ENCODE measurements at places on chromosomes 11 and 22. TPM values are rescaled to one million over a fixed set of nuclear protein-coding genes. Genes with fewer than 3 reads are reported as not detected.
A peak's percentile ranks its signal among the peaks of the same experiment; 100 is the strongest.

GRCh38 chr11:4580124-4580523 is 1.4 kb upstream of the OR52I2 start:
- DNase-seq = no peak

- no peak for DNase-seq
Observed at GRCh38 chr11:123260511-123261211, 65.6 kb upstream of the CLMP start.

DNA sequence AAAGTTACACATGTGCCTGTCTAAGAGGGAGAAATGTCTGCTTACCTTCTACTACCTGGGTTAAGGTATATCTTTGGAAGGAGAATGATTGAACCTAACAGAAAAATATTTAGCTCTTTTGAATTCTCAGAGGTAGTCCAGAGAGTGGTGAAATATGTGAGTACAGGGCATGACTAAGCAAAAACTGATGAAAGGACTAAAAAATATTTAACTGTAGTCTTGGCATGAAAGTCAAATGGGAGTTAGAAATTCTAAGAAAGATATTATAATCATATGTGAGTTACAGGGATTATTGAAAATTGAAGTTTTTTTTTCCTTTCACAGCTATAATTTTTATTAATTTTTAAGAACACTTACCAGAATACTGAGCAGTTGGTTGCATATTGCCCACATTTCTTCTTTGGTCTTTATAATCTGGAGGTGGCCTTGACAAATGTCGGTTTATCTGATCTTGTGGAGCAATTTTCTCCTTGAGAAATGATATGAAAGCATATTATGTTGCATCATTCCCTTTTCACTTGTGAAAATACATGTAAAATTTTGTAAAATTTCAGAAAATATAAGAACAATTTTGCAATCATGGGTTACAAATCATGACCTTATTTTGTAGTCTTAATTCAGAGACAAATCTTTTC is 61.4 kb upstream of the MTMR2 start:
- DNase-seq = no peak

GRCh38 chr11:2940147-2940920 is 11.1 kb upstream of the PHLDA2 start:
- peak; percentile 28 for DNase-seq

GRCh38 chr22:48755059-48755949 is 1072.4 kb downstream of the BRD1 start:
- DNase-seq = no peak

- no peak for DNase-seq
Observed at GRCh38 chr22:29212743-29213142, 7.0 kb downstream of the EMID1 start.

DNA sequence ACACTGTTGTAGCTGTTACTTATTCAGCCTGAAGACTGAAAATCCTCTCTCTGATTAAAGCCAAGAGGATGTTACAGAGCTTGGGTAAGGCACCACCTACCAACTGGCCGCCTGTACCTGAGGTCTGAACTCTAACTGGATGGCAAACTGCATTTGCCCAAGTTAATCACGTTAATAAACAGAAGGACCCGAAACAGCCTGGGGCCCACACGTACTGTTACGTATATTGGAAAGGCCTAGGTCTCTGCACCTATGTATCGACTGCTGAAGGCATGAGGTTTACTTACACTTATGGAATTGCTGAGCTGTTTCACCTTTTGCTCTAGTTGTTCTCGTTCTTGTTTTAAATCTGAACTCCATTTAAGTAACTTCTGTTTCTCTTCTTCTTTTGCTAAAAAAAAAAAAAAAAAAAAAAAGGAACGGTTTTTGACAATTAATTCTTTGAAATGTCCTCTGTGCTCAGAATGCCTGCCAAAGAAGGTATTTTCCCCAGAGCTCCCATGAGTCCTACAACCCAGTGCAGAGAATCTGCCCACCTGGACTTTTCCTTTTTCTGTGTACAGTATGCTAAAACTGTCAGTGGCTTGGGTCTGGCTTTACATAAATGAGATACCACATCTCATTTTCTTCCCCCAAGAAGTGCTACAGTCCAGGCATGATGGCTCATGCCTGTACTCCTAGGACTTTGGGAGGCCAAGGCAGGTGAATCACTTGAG is 13.1 kb downstream of the LARGE2 start:
- no peak for DNase-seq

GRCh38 chr11:65546217-65546958 is 11.8 kb downstream of the LTBP3 start:
- peak; percentile 77 for DNase-seq

DNA sequence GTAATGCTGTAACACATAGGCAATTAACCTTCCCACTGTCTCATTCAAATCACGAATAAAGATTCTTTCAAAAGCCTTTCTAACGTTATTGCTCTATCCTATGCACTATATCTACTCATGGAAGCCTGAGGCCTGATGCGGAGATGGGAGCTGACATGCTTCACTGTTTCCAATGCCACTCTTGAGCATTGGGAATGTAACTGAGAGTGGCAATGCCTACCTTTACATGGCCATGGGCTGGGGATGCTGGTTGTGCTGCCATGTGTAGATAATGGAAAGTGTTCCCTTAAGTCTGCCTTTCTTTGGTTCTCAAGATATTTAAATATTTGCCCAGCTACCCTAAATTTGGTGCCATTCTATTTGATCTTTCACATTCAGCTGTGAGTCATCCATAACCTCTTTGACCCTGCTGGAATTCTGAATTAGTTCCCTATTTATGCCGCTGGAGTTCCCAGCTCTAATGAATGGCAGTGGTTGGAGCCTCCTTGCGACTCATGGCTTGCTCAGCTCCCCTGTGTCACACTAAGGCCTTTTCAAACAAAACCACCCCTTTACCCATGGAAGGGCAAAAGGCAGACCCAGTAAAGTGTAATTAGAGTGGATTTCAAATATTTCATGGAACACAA is 21.4 kb upstream of the DKK3 start:
- no peak for DNase-seq

GRCh38 chr22:31233001-31233400 is 20.9 kb downstream of the LIMK2 start:
- DNase-seq = no peak

- no peak for DNase-seq
Observed at GRCh38 chr11:124943741-124944140, 7.9 kb upstream of the HEPACAM start.

- DNase-seq = no peak
Observed at GRCh38 chr22:40247976-40248375, 70.3 kb downstream of the TNRC6B start.

GRCh38 chr11:5288108-5288905 is 13.4 kb downstream of the OR51B4 start:
- DNase-seq = no peak

GRCh38 chr11:67368621-67369020 is 4.8 kb downstream of the CLCF1 start:
- DNase-seq = no peak

DNA sequence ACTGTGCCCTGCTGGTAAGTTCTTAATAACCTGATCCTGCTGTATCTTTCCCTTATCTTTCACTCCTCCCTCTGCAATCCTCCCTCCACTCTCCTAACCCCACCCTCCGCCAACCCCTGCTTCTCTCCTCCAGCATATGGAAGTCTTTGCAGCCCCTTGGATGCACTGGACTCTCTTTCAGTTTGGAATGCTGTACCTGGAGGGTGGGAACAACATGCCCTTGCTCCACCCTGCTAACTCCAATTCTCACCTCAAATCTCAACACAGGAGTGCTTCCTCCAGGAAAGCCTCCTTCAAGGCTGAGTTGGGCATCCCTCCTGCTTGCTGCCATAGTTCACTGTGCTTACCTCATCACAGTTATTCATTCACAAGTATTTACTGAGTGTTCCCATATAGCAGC is 52.8 kb upstream of the LDLRAD3 start:
- no peak for DNase-seq

GRCh38 chr11:111949519-111950426 is 12.6 kb downstream of the DIXDC1 start:
- DNase-seq = no peak

- no peak for DNase-seq
Observed at GRCh38 chr22:45218976-45219375, 21.7 kb downstream of the KIAA0930 start.

- no peak for DNase-seq
Observed at GRCh38 chr22:28940441-28940840, 57.1 kb downstream of the ZNRF3 start.

GRCh38 chr22:50595189-50595588 is 5.4 kb upstream of the MAPK8IP2 start:
- DNase-seq = no peak

DNA sequence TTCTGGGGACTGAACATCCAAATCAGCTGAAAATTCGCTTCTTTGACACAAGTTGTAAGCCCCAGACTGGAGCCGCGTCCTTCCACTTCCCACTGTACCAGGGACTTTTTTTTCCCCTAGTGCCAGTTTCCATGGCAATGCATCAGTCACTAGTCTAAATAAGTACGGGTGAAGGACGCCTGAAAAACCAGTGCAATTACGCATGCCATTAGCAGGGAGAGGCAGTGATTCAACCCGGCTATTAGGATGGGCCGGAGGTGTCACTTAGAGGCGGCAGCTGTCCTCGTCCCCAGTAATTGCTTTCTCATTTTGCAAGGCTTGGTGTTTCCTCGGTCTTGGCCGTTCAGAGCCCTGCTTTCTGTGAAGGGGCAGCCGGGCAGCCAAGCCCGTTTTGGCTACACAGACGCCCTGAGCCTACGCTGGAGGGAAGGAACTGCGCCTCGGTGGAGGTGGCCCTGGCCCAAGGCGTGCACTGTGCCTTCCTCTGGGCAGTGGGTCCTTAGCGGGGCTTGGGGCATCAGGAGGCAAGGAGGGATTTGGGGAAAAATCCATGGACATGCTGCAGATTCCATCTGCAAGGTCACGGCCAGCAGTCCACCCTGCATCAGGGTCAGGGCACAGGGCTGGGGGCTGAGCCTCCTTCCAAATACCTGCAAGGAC is 319.7 kb downstream of the CTTN start:
- DNase-seq = peak; percentile 47

- DNase-seq = no peak
Observed at GRCh38 chr11:128621601-128622501, 34.5 kb upstream of the ETS1 start.

GRCh38 chr11:27012234-27012921 is 18.5 kb downstream of the FIBIN start:
- no peak for DNase-seq

LSP1 gene
- 0.82 TPM for total RNA-seq

A4GALT gene
- total RNA-seq = 0.41 TPM

PVALB gene
- total RNA-seq = not detected

MFNG gene
- total RNA-seq = 1.6 TPM

MMP8 gene
- total RNA-seq = not detected

OR2AG2 gene
- total RNA-seq = 0.41 TPM

RAB38 gene
- under 0.01 TPM for total RNA-seq

APOBEC3B gene
- not detected for total RNA-seq

CCDC73 gene
- total RNA-seq = not detected

PACSIN3 gene
- total RNA-seq = 2.0 TPM

ADORA2A gene
- total RNA-seq = 6.5 TPM

IRAG1 gene
- 1.6 TPM for total RNA-seq

NEFH gene
- total RNA-seq = 0.41 TPM

NNMT gene
- total RNA-seq = 0.41 TPM

SMTNL1 gene
- not detected for total RNA-seq

GALNT18 gene
- total RNA-seq = 20.4 TPM

POU2AF3 gene
- total RNA-seq = 0.41 TPM
